ENCODE measurements at places on chromosomes 7 and 10.

- no peak for DNase-seq
These were observed 70.9 kb downstream of the GCC1 start for GRCh38 chr7:127514499-127514898.

- DNase-seq = no peak
These were observed 4.4 kb upstream of the RBM33 start for GRCh38 chr7:155639958-155640520.

DNA sequence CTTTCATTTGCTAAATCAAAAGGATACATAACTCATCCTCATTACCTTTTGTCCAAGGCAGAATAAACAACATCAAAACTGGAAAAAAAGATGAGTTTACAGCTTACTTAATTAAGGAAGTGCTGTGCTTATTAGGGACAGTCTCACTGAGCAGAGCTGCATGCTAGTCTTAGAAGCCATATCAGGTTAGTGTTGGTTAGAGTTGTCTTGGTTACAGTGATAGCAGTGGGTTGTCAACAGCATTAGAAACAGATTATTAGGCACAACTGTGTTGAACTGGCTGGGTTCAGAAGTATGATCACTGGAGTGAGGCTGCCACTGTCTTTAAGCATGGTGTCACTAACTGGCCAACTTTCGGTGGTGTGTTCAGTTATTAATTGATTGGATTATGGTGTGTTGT, 503.9 kb upstream of the IGFBP3 start:
- DNase-seq = no peak

DNA sequence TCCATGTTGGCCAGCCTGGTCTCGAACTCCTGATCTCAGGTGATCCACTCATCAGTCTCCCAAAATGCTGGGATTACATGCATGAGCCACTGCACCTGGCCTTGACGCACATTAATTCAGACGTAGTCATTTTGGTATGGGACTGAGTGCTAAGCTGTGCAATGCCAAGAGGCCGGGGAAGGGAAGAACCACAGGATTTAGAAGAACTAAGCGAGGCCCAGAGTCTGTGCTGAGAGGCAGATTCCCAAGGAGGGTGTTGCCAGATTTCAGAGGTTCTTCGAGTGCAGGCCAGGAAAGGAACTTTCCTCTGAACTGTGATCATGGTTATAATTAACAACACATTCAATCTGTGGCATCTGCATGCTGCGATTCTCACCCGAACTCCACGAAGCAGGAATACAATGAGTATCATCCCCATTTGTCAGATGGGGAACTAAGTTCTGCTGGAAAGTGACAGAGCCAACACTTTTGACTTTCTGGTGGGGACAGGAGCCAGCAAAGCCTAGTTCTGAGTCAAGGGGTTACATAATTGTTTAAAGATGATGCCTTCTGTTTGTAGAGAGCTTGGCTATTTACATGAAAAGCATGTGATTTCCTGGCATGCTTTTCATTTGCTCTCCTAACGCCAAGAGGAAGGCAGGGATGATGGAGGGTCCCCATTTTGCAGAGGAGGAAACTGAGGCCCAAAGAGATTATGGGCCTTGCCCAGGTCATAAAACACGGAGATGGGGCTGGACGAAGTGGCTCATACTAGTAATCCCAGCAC, 6.2 kb upstream of the ZAN start:
- no peak for DNase-seq

- DNase-seq = no peak
These were observed 6.5 kb downstream of the AKR1B1 start for GRCh38 chr7:134452419-134452838.

DNA sequence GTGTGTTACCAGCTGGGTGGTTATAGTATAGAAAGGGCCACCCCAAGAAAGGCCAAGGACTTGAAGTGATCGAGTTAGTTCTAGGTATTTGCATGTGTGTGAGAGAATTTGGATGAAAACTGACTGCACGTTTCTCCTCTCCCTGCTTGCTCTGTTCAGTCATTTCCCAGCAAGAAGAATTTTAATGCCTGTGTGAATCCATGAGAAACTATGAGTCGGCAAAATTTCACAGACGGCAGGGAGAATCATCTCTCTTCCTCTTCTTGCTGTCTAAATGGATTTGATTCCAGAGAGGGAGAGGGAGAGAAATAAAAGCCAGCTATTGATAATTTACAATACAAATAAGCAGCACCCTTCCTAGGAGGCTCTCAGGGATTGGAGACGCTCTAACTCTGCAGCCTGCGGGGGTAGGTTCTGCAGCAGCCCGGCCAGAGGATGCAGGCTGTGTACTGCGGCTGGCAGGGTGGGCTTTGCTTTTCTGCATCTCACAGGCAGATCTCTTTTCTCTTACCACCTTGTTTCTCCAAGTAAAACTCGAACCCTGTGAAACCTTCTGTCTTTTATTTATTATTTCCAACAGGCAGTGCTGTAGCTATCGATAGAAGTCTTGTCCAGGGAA, 183.6 kb downstream of the TCF7L2 start:
- DNase-seq = no peak

- no peak for DNase-seq
These were observed 53.7 kb downstream of the BEND7 start for GRCh38 chr10:13475124-13475523.

DNA sequence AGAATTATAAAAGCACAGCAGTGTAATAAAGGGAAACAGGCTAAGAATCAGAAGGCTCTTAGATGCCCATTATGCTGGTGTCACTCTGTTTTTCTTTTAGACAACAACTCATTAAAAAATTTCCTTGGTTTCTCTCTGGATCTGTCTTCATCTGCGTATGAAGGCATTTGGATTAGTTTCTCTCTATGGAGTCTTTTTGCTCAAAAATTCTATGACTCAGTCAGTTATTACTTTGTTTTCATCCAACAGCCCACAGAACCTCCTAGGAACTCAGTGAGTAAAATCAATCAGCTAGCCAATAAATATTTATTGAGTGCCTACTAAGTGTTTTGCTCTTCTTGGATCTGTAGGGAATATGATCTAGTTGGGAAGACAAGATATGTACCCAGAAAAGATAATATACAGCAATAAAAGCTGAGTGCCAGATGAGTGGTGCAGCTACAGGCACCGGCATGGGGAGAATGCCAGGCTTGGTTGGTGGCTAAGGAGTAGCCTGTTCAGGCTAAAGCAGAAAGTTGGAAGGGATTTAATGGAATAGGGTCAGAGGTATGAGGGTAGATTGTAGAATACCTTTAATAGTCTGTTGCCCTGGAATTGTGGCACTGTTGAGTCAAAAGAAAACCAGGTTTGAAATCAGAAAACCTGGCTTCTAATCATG, 156.2 kb downstream of the LRRC4 start:
- no peak for DNase-seq

GRCh38 chr7:130758429-130759056, 24.5 kb upstream of the KLF14 start:
- DNase-seq = no peak

- DNase-seq = no peak
These were observed 182.6 kb downstream of the COBL start for GRCh38 chr7:51134013-51134441.

- DNase-seq = no peak
These were observed 190.5 kb downstream of the PPP1R9A start for GRCh38 chr7:95097851-95098250.

- DNase-seq = no peak
These were observed 489.2 kb upstream of the ZMIZ1 start for GRCh38 chr10:78579576-78579975.

DNA sequence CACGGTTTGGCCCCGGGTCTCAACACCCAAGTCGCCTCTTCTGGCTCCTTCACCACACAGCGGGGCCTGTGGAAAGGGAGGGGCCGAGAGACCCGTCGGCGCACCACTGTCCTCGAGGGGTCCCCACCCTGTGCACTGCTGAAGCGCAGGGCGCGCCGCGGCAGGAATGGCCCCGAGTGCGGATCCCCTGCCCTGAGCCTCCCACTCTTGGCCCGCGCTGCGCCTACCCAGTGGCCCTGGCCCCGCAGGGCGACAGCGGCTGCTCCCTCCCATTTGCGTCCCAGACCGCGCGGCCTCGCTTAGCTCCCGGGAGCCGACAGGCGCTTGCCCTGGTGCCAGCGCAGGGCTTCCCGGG, 2.1 kb upstream of the SFMBT2 start:
- no peak for DNase-seq

DNA sequence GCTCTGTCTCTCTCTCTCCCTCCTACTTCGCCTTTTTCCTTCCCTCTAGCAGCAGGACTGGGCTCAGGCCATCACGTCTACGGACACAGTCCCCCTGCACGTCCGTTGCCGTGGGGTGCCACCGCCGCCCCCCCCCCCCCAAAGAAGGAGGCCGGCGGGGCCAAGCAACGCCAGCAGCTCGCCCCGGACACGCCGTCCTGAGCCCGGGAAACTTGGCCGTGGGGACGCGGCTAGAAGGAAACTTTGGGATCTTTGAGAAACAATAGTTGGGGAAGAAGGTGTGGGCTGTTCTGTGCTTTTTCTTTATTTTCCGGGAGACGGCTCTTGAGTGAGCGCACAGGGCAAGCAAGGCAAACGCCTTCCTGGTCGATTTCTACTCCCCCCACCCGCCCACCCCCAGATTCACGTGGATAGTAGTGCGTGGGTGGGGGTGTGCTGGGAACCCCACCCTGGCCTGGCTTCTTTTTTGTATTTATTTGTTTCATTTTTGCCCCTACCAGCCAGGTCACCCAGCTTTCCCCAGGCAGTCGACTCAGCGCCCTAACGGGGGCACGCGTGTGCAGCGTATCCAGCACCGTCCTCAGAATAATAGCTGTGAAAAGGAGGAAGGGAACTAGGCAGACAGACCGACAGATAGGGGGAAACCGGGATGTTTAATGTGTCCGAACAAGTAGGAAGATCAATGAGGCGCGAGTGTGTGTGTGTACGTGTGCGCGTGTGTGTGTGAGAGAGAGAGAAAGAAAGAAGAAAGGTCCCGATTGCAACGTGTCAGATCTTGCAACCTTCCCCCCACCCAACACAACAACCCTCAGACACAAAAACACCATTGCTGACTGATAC, 1.4 kb downstream of the MXI1 start:
- DNase-seq = no peak

DNA sequence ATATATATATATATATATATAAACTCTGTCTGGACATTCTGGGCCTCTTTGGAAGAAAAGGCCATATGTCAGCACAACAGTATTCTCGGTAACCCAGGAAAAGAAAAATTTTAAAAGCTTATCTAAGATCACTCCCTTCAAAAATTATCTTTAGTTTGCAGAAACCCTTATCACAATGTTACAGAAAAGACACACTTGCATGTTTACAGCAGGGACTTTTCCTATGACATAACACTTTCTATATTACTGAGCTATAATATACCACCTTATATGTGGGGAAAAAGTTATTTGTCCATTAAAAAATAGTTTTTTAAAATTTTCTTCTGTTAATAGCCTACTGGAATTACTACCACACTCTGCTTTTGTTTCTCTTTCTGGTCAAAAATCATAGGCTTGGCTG, 25.4 kb downstream of the ANKRD61 start:
- DNase-seq = no peak

GRCh38 chr10:34956756-34957155, 133.4 kb downstream of the CUL2 start:
- no peak for DNase-seq

DNA sequence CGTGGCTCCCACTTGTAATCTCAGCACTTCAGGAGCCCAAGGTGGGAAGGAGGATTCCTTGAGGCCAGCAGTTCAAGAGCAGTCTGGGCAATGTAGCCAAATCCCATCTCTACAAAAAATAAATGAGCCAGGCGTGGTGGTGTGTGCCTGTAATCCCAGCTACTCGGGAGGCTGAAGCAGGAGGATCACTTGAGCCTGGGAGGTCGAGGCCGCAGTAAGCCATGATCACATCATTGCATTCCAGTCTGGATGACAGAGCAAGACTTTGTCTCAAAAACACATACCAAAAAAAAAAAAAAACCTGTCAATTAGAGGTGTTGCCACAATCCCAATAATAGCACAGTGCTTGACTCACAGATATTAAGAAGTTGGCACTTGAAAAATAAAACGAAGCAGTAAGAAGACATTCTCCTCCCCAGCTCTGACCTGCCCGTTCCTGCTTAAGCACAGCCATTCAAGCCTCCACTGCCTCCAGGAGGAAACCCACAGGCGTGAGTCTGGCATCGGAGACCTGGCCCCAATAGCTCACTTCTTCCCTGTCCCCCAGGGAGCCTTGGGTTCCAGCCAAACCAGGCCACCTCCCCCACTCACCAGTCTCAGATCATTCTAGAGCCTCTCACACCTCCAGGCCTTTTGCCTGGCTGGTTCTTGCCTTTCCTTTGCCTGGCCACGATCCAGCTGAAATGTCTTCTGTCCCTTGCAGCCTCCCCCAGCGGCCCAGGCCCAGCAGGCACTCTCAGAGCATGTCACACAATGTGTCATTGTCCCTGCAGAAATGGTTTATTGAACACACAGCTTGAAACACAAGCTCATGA, 45.3 kb upstream of the GTF2I start:
- no peak for DNase-seq

GRCh38 chr10:73601486-73601921, 10.4 kb upstream of the USP54 start:
- DNase-seq = no peak

- no peak for DNase-seq
These were observed 36.5 kb upstream of the TMEM140 start for GRCh38 chr7:135111379-135111778.

DNA sequence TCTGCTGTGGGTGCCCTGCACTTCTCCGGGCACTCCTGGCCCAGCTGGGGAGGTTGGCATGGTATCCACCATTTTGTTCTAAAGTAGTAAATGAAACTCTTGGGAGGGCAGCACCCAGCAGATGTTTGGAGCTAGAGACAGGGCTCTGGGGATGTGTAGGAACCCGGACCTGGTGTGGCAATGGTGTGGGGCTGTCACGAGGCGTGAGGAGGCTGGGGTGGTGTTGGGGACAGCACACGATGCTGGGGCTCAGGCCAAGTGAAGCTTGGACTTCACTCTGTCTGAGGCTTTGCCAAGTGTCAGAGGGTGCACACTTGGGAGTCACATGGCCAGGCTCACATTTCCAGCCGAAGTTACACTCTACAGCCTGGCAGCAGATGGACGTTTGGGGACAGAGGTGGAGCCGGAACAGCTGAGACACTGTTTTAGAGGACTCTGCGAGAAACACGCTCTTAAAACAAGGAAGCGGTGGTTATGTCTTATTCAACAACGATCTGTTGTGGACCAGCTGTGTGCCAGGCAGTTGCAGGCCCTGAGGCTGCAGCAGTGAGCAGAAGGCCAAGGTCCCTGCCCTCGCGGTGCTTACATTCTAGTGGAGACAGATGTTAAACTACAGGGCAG, 118.2 kb downstream of the CUX1 start:
- no peak for DNase-seq

DNA sequence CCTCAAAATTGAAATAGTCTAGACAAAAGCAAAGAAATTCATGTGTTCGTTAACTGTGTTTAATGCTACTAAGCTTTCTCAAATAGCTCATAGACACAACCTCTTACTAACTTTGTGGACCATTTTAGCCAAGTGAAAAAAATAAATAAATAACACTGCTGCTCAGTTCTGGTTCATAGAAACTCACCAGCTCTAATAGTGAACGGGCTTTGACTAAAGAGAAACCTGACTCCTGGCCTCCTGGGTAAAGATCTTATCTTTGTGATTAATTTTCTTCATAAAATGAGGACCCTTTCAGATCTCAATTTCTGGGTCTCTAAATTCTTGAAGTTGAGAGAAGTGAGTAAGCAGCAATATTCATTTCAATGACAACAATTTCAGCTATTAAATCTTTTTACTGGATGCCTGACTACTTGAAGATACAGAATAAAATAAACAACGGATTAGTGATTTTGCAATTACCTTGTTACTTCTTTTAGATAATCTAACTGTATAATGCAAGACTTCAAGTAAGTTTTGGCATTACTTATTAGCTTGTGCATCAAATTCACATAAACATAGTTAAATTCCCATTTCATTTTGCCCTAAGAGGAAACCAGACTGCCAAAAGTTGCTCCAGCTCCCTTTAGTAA, 3.1 kb downstream of the CADPS2 start:
- no peak for DNase-seq
